ENCODE measurements at places on chromosomes 2 and 18. TPM values are rescaled to one million over a fixed set of nuclear protein-coding genes. Genes with fewer than 3 reads are reported as not detected.

DNA sequence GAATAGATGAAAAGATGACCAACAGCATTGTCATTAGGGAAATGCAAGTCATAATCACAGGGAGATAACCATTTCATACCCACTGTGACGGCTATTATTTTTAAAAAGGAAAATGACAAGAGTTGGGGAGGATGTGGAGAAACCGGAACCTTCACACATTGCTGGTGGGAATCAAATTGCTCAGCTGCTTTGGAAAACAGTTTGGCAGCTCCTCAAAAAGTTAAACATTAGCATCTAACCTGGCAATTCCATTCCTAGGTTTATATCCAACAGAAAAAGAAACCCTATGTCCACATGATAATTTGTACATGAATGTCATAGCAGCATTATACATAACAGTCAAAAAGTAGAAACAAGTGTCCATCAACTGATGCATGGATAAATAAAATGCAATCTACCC, 58.2 kb downstream of the KCNG3 start:
- no peak for DNase-seq
- no peak overlapping the region for H3K27ac ChIP-seq
- no peaks in the 10 kb centered on the region for H3K36me3 ChIP-seq
- H3K27me3 ChIP-seq: no peaks in the 10 kb centered on the region
- H3K4me1 ChIP-seq: no peaks in the 10 kb centered on the region
- no peak overlapping the region for H3K4me3 ChIP-seq

The TMEM169 gene
- total RNA-seq: 17.9 TPM

The OSR1 gene
- total RNA-seq: not detected

The FNDC4 gene
- total RNA-seq: 6.2 TPM

The ZNF396 gene
- 2.2 TPM for total RNA-seq

GRCh38 chr2:143321994-143322393, 192.8 kb downstream of the ARHGAP15 start:
- no peak for DNase-seq
- H3K27ac ChIP-seq: no peak overlapping the region
- H3K36me3 ChIP-seq: no peaks in the 10 kb centered on the region
- no peaks in the 10 kb centered on the region for H3K27me3 ChIP-seq
- H3K4me3 ChIP-seq: no peak overlapping the region

DNA sequence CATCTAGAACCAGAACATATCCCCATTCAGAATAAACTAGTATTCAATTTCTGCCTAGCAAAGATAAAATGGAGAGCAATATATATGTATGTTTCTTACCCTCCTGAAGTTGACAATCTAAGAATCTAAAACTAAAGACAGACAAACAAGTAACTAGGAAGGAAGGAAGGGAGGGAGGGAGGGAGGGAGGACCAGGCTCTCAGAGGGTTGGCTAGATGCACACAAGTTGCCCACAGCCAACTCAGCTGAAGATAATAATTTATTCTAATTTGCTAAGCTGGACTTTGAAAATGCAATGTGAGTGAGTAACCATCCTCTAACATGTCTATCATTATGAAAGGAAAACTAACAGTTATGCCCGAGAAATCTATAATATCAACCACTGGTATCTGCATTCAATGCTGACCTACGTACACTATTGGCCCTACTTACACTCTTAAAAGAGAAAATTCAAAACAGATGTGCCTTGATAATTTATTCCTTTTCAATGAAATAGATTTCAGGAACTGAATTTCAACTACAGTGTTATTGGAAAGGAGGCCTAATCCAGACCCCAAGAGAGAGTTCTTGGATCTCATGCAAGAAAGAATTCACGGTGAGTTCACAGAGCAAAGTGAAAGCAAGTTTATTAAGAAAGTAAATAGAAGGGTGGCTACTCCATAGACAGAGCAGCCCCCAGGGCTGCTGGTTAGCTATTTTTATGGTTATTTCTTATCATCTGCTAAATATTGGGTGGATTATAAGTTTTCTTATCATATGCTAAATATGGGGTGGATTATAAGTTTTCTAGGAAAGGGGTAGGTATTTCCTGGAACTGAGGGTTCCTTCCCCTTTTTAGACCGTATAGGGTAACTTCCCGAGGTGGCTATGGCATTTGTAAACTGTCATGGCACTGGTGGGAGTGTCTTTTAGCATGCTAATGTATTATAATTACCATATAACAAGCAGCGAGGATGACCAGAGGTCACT, 288.5 kb upstream of the SLC39A10 start:
- H3K36me3 ChIP-seq: no peaks in the 10 kb centered on the region
- no peak overlapping the region for H3K27ac ChIP-seq
- H3K27me3 ChIP-seq: no peaks in the 10 kb centered on the region
- no peak overlapping the region for H3K4me3 ChIP-seq
- no peak for DNase-seq
- no peaks in the 10 kb centered on the region for H3K4me1 ChIP-seq

- no peaks in the 10 kb centered on the region for H3K4me1 ChIP-seq
- no peak overlapping the region for H3K27ac ChIP-seq
- no peaks in the 10 kb centered on the region for H3K27me3 ChIP-seq
- no peak overlapping the region for H3K4me3 ChIP-seq
These were observed 269.0 kb downstream of the RAD51AP2 start for GRCh38 chr2:17249249-17249648.

DNA sequence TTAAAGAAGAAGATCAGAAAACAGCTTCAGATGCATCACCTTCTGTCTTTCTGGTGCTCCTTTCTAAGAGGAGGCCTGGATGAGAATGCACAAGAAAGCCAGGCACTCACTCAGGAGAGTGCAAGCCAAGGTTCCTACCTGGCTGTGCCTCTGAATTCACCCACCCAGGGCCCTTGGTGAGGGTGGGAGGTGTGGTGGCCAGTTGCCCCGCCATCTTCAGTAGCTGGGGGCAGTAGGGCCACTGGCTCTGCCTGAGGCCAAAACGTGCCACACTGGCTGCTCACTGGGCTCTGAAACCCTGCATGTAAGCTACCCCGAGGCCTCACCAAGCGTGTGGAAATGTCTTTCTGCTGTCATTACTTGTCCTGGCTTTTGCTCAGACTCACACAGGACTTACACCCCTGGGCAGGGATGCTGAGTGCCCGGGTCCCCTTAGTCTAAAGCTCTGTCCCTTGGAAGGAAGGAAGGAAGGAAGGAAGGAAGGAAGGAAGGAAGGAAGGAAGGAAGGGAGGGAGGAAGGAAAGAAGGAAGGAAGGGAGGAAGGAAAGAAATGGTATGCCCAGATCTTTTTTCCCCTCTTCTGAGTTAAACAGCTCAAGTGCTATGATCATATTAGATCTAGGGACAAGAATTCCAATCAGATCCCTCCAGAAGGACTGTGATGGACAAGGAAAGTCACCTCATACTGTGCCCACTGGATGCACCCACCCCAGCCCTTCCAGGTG, 8.5 kb upstream of the LBH start:
- DNase-seq: no peak
- peaks cover 17% of the 10 kb centered on the region for H3K4me1 ChIP-seq
- no peak overlapping the region for H3K4me3 ChIP-seq
- H3K36me3 ChIP-seq: no peaks in the 10 kb centered on the region

- H3K4me1 ChIP-seq: peaks cover 5% of the 10 kb centered on the region
- DNase-seq: no peak
- no peaks in the 10 kb centered on the region for H3K27me3 ChIP-seq
- no peak overlapping the region for H3K27ac ChIP-seq
These were observed 111.0 kb downstream of the MAIP1 start for GRCh38 chr2:200066417-200066816.

DNA sequence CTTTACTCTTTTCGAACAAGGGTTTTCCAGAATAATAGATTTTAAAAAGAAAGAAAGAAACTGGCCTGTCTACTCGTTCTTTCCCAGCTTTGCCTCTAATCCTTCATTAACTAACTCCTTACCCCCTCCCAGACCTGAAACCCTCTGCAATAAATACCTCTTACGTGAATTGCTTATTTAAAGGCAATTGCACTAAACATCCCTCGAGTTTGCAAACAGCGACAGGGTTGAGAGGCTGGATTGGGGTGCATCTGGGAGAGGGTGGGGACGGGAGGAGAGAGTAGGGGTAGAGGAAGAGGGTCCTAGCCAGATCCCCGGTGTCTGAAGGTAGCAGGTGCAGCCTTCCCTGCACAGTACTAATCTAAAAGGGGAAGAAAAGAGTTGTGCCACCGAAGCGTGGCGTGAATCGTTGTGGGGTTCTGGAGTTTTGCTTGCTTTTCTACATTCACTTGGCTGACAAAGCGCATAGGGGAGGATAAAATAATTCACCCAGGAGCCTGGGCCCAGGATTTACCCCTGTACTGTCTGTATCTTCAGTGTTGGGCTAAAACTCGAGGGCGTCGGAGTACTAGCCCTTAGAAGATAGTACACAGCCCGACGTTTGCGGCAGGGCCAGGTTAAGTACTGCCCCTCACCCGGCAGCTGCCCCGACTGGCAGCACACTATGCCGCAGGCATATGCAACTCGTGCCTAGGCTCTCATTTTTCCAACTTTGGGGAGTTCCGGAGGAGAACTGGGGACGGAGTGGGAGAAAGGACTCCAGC, 1.9 kb upstream of the NEUROD1 start:
- H3K27ac ChIP-seq: no peak overlapping the region
- peaks cover 15% of the 10 kb centered on the region for H3K4me1 ChIP-seq
- no peak for DNase-seq

DNA sequence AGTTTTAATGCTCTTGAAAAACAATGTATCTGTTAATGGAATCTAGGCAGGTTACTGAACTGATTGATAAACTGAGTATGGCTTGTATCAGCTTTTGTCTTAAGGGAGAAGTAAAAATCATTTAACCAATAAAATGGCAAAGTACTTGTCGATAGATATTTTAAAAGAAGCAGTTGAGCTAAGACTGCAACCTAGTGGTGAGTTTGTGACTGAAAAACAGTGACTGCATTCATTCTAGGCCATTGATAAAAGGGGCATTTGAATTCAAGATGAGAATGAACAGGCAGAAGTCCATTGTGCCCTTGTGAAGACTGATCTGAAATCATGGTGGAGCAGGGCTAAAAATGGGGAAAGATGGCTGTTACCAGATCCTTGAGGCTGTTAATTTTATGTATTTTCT, 59.4 kb upstream of the MSTN start:
- no peak overlapping the region for H3K4me3 ChIP-seq
- no peaks in the 10 kb centered on the region for H3K36me3 ChIP-seq
- H3K4me1 ChIP-seq: no peaks in the 10 kb centered on the region

The CPO gene
- total RNA-seq: not detected

DNA sequence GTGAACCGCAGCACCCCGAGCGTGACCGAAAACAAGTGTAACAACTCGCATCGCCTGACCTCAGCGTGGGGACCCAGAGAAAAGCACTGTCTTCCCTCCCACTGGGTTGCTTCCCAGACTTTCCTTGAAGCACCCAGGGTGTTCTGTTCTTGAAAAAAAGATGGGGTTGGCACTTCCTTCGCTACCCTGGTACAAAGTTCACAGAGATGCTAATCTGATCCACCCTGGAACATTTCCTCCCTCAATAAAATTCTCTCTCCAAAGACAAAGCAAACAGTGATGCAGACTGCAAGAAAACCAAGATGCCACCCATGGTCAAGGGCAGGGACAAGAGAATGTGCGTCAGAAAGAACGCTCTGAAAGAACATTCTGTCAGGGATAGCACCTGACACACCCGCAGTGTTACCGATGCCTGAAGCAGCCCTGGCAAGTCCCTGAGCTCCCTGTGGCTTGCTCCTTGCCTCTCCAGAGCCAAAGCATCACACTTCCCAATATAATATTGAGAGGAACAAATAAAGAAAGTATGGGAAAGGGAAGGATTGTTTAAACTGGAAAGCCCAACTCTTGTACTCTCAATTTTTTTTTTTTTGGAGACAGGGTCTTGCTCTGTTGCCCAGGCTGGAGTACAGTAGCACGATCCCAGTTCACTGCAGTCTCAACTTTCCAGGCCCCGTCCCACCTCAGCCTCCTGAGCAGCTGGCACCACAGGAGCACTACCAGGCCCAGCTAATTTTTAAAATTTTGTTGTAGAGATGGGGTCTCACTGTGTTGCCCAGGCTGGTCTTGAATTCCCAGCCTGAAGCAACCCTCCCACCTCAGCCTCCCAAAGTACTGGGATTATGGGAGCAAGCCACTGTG, 70.7 kb downstream of the TBC1D8 start:
- no peaks in the 10 kb centered on the region for H3K4me1 ChIP-seq
- no peak for DNase-seq
- H3K27me3 ChIP-seq: no peaks in the 10 kb centered on the region
- no peaks in the 10 kb centered on the region for H3K36me3 ChIP-seq
- no peak overlapping the region for H3K27ac ChIP-seq

DNA sequence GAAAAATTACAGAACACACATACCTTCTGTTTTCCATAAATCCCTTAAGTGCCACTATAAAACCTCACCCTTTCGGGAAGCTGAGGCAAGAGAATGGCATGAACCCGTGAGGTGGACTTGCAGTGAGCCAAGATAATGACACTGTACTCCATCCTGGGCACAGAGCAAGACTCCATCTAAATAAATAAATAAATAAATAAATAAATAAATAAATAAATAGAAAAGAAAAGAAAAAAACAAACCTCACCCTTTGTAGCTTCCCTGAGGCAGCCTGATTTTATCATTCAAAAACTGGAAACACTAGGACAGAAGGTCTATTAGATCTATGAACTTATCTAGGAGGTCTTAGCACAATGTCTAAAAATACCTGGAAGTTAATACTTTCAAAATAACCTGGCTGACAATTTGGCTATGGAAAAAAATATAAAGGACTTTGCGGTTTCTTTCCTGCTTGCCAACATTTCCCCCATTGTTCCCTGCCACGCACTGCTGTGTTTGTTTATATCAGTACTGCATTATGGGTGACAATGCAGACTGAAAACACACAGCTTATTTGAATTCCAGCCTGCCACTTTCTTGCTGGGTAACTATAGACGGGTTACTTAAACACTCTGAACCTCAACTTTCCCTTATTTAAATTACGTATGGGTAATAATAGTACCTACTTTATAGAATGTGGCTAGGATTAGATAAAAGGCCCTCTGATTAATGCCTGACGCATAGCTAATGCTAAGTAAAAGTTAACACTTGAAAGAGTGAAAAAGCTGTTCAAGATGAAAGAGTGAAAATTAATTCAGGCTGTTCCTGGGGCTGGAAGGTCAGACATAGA, 313.0 kb downstream of the RDH14 start:
- no peak overlapping the region for H3K4me3 ChIP-seq
- no peak for DNase-seq
- no peaks in the 10 kb centered on the region for H3K27me3 ChIP-seq
- H3K4me1 ChIP-seq: no peaks in the 10 kb centered on the region
- no peaks in the 10 kb centered on the region for H3K36me3 ChIP-seq

The AMER3 gene
- not detected for total RNA-seq

All from neural progenitor cell (in vitro differentiated cells).